ENCODE measurements at places on chromosomes 2 and 18.

DNA sequence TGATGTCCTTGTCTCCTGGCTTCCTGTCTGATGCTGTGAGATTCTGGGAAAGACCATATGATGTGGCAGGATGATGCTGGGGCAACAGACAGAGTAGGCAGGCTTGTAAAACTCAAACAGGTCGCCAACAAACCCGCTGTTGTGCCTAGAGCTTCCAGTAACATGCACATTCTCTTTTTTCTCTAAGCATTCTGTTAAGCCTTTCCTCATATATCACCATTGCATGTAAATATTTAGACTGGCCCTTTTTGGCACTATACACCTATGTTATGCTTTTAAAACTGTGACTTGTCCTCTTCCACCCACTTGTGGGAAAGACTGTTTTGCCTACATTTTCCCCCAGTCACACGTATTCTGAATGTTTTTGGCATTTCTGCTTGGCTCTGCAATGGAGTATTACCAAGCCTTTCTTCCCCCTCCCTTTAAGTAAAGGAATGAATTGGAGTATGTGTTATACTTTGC, 250.4 kb upstream of the TANK start:
- DNase-seq, result no peak

GRCh38 chr18:58004317-58004716, 39.7 kb upstream of the NEDD4L start:
- no peak for DNase-seq

- no peak for DNase-seq
Measured at GRCh38 chr18:37487400-37487867, 78.2 kb downstream of the CELF4 start.

GRCh38 chr2:119513832-119514231, 10.5 kb downstream of the SCTR start:
- no peak for DNase-seq

DNA sequence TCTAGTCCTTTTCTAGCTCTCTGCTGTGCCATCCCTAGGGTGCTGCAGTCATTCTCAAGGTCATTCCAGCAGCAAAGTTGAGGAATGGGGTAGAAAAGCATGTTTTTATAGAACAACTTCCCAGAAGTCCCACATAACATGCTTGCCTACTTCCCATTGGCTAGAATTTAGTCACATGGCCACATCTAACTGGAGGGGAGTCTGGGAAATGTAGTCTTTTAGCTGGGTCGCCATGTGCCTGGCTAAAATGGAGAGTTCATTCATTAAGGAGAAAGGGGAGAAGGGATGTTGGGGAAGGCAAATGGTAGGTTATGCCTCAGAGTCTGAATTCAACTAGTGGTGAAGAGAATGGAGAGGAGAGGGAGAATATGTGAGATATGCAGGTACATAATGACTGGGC, 85.7 kb downstream of the SLC4A3 start:
- DNase-seq, result no peak

DNA sequence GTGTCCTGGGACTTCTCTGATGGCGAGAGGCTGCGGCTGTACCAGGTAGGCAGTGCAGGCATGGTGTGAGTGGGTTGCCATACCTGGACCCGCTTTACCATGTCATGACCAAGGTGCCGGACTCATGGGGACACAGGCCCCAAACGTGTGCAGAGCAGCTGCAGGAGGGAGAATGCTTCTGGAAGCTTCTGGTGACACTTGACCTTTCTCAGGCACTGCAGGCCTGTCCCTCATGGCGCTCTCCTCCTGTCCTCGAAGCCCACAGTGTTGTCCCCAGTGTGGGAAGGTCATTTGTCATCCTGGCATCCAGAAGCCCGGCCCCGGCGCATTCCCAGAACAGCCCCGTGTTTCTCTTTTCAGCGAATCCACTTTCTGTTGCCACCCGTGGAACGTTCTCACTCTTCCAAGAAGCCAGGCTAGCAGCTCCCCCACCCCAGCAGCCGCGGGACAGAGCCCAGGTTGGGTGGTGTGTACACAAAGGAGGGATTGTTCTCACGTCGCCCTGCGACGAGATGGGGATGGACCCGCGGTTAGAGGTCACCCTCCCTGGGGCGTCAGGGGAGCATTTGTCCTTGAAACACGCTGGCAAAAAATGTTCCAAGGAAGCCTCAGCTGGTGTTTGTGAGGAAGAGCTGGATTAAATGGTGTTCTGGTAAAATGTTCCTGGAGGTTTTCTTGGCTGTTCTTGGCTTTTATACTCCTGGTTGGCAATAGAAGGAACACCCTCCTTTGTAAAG, 43.7 kb downstream of the SH3BP4 start:
- no peak for DNase-seq

- no peak for DNase-seq
Measured at GRCh38 chr2:7648221-7648795, 731.1 kb downstream of the RNF144A start.

GRCh38 chr18:78309924-78310323, 669.7 kb upstream of the SALL3 start:
- DNase-seq, result no peak

GRCh38 chr2:15901808-15902130, 38.6 kb upstream of the MYCN start:
- DNase-seq, result no peak

DNA sequence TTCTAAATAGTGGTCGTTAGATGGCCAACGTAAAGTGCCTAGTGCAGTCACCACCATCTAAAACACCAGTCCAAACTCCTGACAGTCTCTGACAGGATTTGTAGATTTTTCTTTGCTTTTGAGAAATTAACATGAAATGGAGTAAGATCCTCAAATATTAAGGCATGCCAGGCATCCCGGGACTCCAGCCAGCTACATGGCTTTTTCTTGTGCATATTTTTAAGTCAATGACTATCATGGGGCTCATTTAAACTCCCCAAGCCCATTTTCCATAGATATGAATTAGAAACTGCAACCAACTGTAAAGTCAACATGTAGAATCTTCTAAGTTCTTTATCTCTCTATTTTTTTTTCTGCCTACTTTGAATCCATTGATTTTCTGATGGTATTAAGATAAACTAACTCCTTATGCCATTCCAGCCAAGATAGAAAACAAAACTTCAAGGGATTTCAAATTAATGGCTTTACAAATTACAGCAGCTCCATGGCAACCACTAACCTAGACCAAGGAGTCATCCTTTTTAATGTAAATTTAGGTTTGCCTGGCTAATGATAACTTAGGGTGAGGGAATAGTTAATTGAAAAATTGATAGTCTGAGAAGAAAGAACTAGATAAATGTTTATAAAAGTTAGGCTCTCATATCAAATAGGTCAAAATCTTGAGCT, 764.1 kb upstream of the NXPH2 start:
- no peak for DNase-seq

DNA sequence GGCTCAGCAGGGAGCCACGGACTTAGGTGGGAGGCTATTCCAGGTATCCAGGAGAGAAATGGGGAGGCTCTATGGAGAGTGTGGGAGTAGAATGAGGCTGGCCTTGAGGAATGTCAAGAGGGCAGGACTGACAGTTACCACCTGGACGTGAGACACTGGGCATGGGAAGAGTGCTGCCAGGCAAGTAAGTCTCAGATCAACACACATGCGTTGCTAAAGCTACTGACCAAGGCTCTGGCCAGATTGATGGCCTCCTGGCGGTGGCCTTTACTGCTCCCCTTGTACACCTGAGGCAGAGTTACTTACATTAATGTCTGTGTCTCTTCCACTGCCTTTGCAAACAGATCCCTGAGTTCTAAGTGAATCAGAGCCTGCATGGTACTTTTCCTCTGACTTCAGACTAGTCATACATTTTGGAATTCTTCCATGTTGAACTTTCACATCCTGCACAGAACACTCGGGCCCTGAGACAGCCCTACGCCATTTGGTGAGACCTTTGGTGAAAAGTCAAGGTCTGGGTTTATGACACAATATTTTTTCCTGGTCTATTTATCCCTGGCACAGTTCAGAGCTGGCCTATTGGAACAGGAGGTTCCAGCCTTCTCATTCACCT, 398.8 kb upstream of the TRIB2 start:
- no peak for DNase-seq

GRCh38 chr2:102049756-102050443, 58.1 kb downstream of the IL1R2 start:
- no peak for DNase-seq

GRCh38 chr18:55811925-55812324, 223.9 kb upstream of the TCF4 start:
- DNase-seq, result no peak

GRCh38 chr2:120675460-120676130, 60.1 kb upstream of the GLI2 start:
- no peak for DNase-seq

GRCh38 chr18:7000484-7001096, 117.0 kb downstream of the LAMA1 start:
- DNase-seq, result peak; percentile 9

All from NCI-H524 (cell line).